ENCODE measurements at places on chromosomes 4 and X. TPM values are rescaled to one million over a fixed set of nuclear protein-coding genes. Genes with fewer than 3 reads are reported as not detected.
A peak's percentile ranks its signal among the peaks of the same experiment; 100 is the strongest.

Gene HSD17B13
- not detected for total RNA-seq

Gene EGFL6
- not detected for total RNA-seq

Gene ADGRG2
- total RNA-seq: not detected

Gene SSX4B
- total RNA-seq: not detected

Gene CSAG3
- 2.6 TPM for total RNA-seq

Gene SUPT20HL2
- not detected for total RNA-seq

Gene DMRTC1
- total RNA-seq: not detected

Gene GYPE
- not detected for total RNA-seq

Gene TLR3
- total RNA-seq: 6.7 TPM

Gene HEPH
- total RNA-seq: not detected

Gene ENPEP
- total RNA-seq: 0.15 TPM

Gene GNRHR
- total RNA-seq: not detected

DNA sequence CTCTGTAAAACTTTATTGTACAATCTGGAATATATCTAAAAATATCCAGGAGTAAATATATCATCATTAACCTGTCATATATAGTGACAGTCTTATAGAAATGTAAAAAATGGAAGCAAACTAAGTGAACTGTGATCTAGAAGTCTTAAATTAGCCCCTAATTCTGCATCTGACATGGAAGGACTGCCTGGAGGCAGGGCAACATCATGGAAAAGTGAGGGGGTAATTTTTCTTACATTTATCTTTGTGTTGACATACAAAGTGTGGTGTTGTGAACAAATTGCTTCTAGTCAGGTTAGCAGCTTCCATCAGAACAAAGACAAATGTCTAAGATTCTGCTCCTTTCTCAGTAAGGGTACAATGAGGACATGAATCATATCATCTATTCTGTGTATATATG lies 186.3 kb downstream of the C4orf33 start:
- DNase-seq: no peak

DNA sequence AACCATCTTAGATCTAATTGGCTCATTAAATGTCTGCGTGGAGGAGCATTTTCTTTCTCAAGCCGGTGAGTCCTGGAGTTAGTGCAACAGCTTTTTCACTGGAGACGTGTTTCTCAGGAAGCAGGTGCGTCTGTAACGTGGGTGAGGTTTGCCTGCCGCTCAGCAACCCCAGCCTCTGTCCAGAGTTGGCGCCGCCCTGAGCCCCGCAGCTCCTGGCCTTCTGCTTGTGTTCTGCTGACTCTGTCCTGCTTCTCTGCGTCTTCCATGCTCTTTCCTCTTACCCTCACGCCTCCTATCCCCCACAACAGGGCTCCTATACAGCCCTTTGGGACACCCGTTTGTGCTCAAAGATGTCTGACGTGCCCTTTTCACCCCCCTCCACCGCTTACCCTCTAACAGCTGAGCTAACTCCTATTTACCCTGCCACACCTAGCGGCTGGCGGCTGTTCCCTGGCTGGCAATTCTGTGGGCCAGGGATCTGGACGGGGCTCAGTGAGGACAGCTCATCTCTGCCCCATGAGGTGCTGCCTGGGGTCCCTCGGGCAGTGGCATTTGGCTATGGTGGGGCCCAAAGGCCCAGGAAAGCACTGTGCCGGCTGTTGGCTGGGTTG lies 18.8 kb downstream of the DOK7 start:
- no peak for DNase-seq

- DNase-seq: no peak
These were observed 124.0 kb downstream of the PRDM5 start for GRCh38 chr4:120798570-120798969.

DNA sequence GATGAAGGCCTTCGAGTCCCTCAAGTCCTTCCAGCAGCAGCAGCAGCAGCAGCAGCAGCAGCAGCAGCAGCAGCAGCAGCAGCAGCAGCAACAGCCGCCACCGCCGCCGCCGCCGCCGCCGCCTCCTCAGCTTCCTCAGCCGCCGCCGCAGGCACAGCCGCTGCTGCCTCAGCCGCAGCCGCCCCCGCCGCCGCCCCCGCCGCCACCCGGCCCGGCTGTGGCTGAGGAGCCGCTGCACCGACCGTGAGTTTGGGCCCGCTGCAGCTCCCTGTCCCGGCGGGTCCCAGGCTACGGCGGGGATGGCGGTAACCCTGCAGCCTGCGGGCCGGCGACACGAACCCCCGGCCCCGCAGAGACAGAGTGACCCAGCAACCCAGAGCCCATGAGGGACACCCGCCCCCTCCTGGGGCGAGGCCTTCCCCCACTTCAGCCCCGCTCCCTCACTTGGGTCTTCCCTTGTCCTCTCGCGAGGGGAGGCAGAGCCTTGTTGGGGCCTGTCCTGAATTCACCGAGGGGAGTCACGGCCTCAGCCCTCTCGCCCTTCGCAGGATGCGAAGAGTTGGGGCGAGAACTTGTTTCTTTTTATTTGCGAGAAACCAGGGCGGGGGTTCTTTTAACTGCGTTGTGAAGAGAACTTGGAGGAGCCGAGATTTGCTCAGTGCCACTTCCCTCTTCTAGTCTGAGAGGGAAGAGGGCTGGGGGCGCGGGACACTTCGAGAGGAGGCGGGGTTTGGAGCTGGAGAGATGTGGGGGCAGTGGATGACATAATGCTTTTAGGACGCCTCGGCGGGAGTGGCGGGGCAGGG lies 568 bp downstream of the HTT start:
- peak; percentile 77 for DNase-seq

GRCh38 chr4:16846540-16847117 lies 51.8 kb downstream of the LDB2 start:
- DNase-seq: no peak

DNA sequence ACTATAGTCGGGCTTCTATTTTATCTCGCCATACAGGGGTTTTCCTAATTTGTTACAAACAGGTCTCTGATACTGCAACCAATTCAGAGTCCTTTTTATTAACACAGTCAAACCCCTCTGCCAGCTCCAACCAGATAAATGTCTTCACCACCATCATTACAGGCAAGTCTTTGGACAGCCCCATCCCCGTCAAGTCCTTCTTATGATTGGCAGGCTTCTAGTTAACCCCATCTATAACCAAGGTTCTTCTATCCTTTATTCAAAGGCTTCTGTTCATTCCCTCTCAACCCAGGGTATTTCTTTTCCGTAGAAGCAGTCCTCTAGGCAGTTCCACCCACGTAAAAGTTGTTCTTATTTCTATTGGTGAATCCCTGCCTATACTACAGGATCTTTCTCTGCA lies 29.9 kb upstream of the FOXR2 start:
- no peak for DNase-seq

- peak; percentile 27 for DNase-seq
These were observed 9.8 kb upstream of the PGM2 start for GRCh38 chr4:37816719-37817118.

DNA sequence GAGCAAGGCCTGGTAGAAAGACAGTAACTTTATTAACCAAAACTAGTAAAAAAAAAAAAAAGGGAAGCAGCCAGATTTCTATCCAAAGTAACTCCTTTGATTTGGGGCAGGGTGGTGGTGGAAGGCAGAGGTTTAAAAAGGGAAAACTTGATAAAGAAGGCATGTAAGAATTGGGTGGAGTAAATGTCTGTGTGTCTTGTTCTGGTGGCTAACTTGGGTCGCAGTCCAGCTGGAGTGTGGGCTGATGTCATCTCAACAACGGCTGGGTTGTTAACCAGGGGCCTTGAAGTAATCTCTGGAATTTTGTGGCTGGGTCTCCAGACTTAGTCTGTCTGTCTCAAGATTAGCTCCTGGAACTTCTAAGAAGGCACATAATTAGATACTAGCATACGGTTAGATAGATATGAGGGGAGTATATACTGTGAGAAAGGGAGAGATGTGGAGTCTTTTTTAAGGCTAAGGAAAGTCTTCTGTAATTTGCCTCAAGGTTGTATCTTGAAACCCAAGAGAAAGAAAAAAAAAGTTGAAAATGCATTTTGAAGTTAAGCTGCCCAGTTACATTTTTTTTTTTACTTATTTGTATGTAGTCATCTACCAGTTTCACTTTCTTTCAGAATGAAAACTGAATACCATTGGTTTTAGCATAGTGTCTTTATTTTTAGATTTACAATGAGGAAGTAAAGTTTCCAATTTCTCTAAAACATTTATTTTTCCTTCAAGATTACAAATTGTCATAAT lies 48.3 kb downstream of the MTHFD2L start:
- DNase-seq: peak; percentile 63

DNA sequence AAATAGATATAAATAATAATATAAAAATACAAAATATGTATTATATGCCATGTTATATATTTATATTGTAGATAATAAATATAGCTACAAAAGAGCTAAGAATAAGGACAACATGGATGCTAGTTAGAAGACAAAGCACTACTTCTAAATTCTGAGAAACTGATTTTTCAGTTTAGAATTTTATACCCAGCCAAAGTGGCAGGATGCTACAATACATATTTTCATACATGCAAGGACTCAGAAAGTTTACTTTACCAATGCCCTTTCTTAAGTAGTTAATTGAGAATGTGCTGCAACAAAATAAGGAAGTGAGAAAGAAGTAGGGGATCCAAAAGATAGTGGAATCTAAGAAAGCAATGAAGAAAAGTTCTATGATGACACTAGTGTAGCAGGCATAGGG lies 64.5 kb downstream of the PDE5A start:
- no peak for DNase-seq

DNA sequence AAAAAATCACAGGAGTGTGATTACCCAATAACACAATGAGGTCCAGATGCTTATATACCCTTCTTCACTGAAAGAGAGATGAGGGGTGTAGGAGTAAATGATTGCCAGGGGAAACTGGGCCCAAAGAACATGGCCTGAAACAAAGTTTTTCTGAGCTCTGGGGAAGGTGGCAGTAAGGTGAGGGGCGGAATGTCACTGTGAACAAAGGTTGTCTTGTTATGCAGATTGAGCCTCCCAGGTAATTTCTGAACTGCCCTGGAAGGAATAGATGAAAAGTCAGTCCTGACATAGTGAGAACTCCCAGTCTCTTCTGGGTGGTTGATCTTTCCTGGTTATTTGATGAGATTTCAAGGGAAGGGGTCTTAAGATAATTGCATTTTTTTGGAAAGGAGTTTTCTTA lies 2.5 kb upstream of the TMEM47 start:
- no peak for DNase-seq

DNA sequence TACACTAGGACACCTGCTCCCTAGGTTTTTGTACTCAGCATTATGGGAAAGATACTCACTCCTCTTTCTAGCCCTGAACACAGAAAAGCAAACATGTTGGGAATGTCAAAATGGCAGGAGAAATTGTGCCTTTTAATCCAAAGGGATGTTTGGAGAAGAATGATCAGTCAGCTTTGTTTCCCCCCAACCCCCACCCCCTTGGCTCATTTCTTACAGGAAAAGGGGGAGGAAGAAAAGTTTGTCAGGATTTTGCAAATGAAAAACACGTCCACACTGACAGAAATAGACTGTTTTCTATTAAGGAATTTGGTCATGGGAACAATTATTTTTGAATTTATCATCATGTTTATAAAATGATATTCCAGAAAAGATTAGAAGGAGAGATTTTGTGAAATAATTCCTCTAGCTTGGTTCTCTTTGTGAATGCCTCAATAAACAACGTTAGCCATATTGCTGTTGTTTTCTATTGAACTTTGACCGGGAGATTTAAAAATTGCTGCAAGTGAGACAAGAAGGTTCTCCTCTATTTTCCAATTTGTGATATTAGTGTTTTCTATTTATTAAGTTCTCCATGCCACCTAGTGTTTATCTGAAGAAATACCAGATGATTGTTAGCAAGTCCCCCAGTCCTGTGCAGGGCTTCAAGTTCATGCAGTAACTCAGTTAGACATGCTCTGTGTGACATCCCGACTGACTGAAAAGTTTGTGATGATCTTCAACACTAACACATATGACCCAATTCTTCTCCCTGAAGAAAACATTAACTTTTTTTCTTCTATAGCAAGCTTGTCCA lies 31.3 kb upstream of the TFDP3 start:
- DNase-seq: peak; percentile 26

GRCh38 chr4:9942921-9943600 lies 78.2 kb downstream of the SLC2A9 start:
- no peak for DNase-seq

Measured in M059J (cell line).